CMK (cell line): ENCODE measurements at places on chromosomes 16 and 17.

GRCh38 chr17:76004750-76005262 lies 4.2 kb downstream of the CDK3 start:
- DNase-seq, result no peak

DNA sequence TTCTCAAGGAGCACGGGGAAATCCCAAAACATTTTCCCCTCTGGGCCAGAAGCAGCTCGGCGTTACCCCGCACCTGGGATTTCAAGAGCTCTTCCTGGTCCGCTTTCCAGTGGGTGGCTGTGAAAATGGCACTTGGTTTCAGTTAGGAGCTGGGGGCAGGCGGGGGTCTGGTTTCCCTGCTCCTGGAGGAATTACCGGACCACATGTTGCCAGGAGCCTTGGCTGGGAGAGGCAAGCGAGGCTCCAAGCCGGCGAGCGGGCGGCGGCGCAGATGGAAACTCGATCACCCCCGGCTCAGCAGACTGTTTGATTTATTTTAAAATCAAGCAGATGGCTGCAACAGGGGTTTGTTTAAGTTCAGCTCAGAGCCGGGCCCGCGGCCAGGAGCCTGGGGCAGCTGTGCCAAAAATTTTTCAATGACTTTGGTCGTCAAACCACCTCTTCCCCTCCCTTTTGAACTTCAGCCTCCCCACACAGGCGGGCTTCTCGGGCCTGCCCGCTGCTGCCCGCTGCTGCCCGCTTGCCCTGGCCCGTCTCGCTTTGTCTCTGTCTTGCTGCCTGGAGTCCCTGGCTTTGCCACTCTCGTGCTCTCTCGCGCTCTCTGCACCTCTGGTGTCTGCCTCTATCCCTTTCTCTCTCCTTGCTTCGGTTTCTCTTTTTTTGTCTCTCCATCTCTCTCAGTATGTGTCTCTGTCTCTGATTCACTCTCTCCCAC lies 108.0 kb upstream of the CIBAR2 start:
- no peak for DNase-seq

DNA sequence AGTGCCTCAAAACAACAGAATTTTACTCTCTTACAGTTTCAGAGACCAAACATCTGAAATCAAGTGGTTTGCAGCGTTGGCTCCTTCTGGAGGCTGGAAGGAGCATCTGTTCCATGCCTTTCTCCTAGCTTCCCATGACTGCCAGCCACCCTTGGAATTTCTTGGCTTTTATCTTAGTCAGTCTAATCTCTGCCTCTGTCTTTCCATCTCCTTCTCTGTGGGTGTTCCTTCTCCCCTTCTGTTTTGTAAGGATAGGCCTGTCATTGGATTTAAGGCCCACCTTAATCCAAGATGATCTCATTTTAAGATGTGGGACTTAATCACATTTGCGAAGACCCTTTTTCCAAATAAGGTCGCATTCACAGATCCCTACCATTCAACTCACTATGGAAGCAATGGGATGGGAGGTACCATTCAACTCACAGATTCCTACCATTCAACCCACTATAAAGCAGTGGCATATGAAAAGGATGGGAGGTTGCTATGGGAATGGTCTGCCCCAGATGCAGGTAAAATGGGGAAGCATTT lies 321.8 kb downstream of the WWOX start:
- no peak for DNase-seq

- DNase-seq, result peak; percentile 43
These were observed 68.9 kb downstream of the USP31 start for GRCh38 chr16:23080329-23080728.

DNA sequence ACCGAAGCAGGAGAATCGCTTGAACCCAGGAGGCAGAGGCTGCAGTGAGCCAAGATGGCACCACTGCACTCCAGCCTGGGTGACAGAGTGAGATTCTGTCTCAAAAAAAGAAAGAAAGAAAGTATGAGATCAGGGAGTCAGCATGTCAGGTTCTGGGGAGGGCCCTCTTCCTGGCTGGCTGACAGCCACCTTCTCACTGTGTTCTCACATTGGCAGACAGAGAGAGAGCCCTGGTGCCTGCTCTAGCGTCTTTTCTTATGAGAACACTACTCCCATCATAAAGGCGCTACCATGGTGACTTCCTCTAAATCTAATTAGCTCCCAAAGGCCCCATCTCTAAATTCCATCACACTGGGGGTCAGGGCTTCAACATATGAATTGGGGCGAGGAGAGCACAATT lies 27.6 kb upstream of the RBBP6 start:
- DNase-seq, result no peak

GRCh38 chr16:47079860-47080259 lies 63.9 kb downstream of the NETO2 start:
- no peak for DNase-seq

DNA sequence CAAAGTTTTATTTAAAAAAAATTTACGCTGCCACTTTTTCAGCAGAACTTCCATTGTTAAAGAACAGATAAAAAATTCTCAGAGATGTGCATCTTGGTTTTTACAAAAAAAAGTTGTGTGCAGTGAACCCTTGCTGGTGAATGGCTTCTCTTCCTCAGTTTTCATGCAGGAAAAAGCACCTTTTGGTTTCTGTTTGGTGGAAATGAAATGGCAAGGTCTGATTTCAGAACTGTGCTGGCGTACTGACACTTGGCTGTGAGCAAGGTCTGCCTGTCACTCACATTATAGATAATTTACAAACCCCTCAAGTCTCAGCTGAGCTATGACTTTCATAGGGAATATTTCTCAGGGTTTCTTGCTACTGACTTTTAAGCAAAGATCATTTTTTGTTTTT lies 5.7 kb upstream of the SALL1 start:
- no peak for DNase-seq

GRCh38 chr17:48240122-48240521 lies 132.6 kb downstream of the SNX11 start:
- no peak for DNase-seq

DNA sequence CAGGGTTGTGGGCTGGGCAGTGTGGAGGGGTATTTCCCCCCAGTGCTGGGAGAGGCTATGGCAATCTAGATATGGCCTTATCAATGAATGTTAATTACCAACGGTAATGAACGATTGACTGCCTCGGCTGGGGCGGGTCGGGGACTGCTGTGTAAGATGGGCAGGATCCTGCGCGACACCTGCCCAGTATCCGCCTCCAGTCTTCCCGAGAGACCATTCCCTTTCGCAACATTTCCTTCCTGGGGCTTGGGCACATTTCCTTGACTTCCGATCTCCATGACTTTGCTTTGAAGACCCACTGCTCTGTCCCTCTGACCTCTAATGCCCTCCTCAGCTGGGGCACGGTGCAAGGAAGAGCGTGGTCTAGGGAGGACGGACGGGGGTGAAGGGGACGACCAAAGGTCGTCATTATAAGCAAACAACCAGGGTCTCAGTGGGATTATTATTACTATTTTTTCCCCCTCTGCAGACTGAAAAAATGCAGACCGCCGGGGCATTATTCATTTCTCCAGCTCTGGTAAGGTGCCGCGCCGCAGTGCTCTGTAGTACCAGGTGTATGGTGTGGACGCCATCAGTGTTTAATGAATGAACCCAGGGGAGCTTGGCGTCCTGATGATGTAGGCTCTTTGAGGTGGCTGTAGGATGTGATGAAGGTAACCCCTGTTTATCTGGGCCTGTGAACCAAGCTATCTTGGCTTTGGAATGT lies 506 bp downstream of the ATP5MC1 start:
- DNase-seq, result no peak

- no peak for DNase-seq
These were observed 471.9 kb downstream of the PMP22 start for GRCh38 chr17:14793237-14793636.

DNA sequence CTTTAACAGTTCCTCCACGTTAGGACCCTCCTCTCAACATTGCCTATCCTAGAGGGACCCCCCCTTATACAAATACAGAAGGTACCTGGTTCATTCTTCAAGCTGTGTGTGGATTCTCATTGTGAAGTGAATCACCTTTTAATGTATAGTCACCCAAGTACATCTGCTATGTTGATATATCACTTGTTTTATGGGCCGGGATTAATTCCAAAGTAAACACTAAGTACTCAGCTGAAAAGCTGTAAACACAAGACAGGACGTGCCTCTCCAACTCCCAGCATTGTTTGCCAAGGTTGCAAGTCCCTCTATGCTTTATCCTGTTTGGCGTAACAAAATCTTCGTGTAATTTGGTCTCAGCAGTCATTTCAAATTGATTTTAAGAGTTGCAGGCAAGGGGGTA lies 123.6 kb downstream of the RBFOX1 start:
- DNase-seq, result no peak

DNA sequence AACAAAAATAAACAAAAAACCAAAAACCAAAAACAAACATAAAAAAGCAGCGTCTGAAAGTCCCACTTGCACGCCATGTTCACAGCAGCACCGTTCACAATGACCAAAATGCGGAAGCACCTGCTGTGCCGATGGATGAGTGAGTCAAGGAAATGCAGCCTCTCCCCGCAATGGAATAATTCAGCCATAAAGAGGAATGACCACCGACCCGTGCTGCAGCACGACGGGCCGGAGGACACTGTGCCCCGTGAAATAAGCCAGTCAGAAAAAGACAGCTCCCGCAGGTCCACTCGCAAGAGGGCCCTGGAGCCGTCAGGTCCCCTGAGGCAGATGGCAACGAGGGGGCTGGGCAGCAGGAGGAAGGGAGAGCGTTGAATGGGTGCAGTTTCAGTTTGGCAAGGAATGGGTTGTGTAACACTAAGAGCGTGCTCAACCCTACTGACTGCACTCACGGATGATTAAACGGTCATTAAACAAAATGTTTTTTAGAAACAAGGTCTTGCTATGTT lies 5.1 kb downstream of the CLCN7 start:
- no peak for DNase-seq

GRCh38 chr16:3953728-3954410 lies 73.4 kb upstream of the CREBBP start:
- no peak for DNase-seq

DNA sequence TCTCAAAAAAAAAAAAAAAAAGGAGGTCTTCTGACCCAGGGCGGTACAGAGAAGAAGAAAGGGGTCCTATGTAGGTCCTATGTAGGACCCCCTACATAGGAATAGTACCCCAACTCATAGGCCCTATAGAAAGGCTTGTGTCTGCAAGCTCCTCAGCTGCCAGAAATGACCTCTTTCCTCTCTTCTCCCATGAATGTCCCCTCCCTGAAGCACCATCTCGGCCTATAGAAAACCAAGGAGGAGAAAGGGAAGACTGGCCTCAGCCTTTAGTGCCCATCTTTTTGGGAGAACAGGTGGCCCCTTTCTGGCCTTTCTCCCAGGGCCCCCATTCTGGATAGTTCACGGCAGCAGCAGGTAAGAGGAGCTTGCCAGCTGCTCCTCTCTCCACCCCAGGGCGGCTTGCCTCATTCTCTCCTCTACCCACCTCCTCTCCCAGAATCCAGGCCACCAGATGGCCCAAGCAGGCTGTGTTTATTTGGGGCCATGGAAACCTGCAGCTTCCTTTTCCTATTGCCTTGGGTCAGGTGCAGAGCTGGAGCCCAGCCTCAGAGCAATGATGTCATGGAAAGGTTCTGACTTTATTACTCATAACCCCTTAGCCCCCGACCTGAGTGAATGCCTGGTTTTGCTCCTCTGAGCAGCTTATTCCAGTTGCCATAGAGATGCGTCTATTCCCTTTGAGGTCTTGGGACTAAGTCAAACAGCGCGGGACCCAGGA lies 1.6 kb upstream of the MRPL58 start:
- DNase-seq, result no peak

DNA sequence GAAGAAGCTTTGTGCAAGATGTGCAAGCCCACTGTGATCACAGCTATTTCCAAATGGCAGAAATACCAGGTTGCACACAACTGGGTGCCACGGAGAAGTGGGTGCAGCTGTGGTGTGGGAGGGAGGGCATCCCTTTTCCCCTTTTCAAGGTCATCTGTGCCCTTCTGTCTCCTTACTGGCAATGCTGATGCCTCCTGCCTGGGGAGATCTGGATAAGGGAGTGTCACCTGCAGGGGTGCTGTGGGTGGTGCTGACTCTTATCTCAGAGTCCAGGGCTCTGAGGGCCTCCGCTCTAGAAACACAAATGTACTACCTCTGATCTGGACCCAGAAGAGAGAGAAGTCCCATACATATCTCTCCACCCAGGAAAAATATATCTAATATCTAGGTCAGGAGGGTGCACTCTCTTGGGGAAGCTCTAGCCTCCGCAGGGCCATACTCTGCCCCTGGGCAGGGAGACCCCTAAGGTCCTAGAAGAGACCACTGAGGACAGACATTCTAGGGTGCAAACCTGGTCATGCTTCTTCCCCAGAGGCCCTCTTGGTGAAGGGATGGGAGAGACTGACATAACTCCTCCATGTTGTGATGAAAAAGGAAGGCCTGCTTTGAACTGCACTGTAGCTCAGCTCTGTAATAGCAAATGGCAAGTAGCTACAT lies 18.5 kb downstream of the NPRL3 start:
- no peak for DNase-seq

DNA sequence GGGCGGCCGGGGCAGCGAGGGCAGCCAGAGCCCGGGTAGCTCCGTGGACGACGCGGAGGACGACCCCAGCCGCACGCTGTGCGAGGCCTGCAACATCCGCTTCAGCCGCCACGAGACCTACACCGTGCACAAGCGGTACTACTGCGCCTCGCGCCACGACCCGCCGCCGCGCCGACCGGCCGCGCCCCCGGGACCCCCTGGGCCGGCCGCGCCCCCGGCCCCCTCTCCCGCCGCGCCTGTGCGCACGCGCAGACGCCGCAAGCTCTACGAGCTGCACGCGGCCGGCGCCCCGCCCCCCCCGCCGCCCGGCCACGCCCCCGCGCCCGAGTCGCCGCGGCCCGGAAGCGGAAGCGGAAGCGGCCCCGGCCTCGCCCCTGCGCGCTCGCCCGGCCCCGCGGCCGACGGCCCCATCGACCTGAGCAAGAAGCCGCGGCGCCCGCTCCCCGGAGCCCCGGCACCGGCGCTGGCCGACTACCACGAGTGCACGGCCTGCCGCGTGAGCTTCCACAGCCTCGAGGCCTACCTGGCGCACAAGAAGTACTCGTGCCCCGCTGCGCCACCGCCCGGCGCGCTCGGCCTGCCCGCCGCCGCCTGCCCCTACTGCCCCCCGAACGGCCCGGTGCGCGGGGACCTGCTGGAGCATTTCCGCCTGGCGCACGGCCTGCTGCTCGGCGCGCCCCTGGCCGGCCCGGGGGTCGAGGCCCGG lies 36.1 kb upstream of the ZC3H18 start:
- no peak for DNase-seq

- no peak for DNase-seq
These were observed 49.9 kb downstream of the TMEM235 start for GRCh38 chr17:78281249-78281845.

- no peak for DNase-seq
These were observed 94.3 kb downstream of the ABCA8 start for GRCh38 chr17:68860941-68861340.

DNA sequence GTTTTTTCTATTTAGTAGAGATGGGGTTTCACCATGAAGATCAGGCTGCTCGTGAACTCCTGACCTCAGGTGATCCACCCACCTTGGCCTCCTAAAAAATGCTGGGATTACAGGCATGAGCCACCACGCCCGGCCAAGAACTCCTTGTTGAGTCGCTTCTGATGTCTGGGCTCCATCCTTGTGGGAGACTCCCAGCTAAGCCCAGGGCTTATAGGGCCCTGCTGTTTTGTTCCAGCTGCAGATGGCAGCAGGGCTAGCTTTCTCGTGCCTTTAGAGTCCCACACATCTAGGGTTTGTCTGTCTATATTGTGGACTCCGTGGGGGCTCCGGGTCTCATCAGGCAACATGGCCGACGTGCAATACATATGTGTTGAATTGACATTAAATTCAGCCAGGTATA lies 39.3 kb upstream of the MED9 start:
- DNase-seq, result no peak
